NCI-H2171 treated with DMSO at 0.1 percent for 48 hours (cell line): ENCODE measurements at places on chromosomes 3 and 15.

- no peak for DNase-seq
Measured at GRCh38 chr3:44003801-44004200, 237.9 kb upstream of the TOPAZ1 start.

GRCh38 chr15:93247466-93248121 is 158.6 kb upstream of the RGMA start:
- DNase-seq: no peak

DNA sequence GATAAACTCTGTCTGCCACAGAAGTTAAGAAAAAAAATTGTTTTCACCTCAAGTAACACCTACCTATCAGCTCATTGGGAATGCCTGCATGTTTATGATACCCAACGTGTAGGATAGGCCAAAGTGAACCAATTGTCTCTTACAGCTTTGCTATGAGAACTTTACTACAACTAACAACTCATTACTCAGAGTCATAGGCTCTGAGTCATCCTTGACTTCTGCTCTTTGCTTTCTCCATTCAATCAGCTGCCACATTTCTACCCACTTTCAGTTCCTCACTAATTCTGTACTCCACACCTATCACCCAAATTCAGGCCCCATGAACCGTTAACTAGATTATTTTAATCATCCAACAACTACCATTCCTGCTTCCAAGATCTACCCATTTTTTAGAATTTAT is 843.9 kb downstream of the TUSC7 start:
- no peak for DNase-seq

DNA sequence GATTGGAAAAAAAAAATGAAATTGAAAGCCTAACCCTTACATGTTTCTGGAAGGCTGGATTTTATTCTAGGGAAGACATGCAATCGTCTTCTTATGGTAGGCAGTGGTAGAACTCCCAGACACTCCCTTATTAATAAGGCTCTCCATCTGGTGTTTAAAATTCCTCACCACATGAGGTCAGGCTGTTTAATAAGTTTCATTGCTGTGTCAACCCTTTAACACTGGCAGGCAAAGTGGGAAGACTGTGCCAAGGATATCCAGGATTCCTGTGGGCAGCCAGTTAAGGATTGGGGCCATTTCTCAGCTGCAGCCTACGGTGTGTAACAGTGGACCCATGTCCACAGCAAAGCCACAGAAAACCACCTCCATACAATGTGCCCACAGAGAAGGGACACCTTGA is 225.5 kb upstream of the CHRM5 start:
- DNase-seq: peak; percentile 8

- no peak for DNase-seq
Measured at GRCh38 chr3:30988769-30989168, 94.3 kb upstream of the GADL1 start.

DNA sequence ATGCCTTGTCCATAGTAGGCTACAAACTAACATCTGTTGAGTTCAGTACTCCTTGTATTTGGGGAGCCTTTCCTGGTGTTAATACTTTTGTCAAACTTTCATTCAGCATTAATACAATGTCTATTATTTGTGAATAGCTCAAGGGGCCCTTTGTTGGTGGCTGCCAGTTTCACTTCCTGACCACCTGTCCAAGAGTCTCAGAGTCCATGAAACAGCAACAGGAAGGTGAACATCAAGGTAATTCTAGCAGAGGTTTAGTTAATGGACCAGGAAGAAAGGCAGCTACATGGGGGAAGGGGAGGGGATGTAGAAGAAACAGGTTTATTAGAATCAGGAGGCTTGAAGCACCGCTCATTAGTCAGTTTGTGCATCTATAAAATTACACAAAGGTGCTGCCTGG is 386.9 kb downstream of the PDCD6IP start:
- DNase-seq: no peak

DNA sequence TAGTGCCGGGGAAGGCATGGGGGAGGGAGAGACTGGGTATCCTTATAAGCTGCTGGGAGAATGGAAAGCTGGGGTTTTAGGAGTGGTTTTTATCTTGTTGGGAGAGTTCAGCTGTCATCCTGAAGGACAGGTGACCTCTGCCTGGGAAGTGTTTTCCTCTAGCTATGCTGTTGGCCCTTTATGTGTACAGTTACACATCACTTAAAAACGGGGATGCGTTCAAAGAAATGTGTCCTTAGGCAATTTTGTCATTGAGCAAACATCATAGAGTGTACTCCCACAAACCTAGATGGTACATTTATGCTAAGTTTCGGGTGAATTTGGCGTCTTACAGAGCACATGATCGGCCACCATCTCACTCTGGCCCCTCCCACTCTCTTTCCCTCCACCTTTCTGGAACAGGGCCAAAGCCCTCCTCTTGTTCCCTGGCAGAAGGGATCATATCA is 164.3 kb upstream of the NUDT16 start:
- peak; percentile 86 for DNase-seq
